Thoracic aorta (tissue), 2 donors: ENCODE measurements at places on chromosomes 6 and 20.

- DNase-seq: no peak
Measured at GRCh38 chr6:90835596-90836212, 248.8 kb upstream of the MAP3K7 start.

GRCh38 chr6:30818391-30818841, 65.9 kb upstream of the DDR1 start:
- no peak for DNase-seq

DNA sequence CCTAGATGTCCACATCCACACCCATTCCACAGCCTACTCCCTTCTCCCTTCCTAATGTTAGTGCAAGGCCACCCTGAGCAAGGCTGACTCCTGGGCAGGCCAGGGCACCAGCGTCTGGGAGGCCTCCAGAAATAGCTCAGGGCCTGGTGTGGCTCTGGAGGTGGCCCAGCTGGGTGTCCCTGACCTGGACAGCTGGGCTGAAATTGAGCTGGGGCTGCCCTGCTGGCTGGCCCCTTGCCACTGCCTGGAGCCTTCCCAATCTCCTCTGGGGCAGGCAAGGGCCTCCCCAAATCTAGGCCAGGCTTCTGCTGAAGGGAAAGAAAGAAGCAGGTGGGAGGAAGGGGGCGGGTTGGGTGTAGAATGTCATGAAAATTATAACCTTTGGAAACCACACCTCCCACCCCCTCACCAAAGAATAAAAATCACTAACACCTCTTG, 2.1 kb downstream of the FAM110A start:
- DNase-seq: no peak

- no peak for DNase-seq
Measured at GRCh38 chr6:4957521-4958231, 46.2 kb downstream of the RPP40 start.

DNA sequence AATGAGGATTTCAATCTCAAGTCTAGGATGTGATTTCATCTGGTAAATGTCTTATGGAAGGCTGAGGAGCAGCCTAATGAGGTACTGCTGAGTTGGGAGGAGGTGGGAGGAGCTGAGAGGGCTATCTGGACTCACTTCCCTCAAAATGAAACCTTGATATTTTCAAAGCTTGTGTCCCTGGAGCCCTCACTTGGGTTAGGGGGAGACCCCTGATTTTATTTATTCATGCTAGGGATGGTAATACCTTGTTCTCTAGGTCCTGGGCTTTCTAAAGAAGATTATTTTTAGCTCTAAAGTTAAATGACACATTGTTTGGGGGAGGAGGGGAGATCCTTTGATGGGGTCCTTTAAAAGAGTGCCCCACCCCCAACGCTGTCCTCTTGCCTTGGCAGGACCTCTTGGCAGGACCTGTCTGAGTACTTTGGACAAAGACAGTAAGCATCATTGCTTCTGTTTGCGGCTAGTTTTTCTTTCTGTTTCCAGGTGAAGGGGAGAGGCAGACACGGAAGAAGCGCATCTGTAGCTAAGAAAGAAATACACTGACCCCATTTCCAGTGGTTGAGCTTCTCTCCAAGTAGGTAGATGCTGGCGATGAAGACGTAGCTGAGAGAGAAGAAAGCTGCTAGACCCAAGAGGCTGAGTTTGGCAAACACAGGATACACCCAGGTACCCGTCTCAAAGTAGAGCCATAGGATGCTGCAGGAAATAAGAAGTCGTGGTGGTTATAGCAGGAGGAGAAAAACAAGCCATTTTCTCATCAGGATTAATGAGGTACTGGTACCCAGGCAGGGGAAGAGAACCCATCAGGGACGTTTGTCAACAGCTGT, 55.6 kb downstream of the ADTRP start:
- no peak for DNase-seq

- no peak for DNase-seq
Measured at GRCh38 chr20:24870881-24871280, 78.2 kb upstream of the CST7 start.

- DNase-seq: no peak
Measured at GRCh38 chr6:9233686-9234085, 798.3 kb upstream of the SLC35B3 start.

GRCh38 chr20:40763646-40764295, 74.7 kb upstream of the MAFB start:
- DNase-seq: peak; percentile 46

- no peak for DNase-seq
Measured at GRCh38 chr6:164827537-164827936, 481.9 kb downstream of the C6orf118 start.

GRCh38 chr6:37731888-37732287, 34.2 kb upstream of the MDGA1 start:
- no peak for DNase-seq

GRCh38 chr6:16841241-16841640, 80.0 kb upstream of the ATXN1 start:
- DNase-seq: no peak

DNA sequence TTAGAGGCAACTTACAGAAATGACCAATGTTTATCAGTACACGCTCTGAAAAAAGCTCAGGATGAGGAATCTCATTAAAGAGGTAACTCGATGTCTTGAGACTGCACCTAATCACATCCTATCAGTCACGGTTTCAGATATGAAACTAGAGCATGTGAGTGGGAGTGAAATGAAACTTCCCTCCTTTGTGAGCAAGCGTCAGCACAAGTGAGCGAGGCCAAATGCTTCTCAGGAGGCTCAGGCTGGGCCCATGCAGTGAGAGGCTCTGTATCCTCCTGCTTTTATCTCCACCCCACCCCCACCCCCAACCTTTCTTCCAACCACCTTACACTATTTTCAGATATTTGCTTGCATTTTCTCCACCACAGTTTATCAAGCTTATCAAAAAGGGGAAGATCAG, 140.8 kb upstream of the RIMS1 start:
- no peak for DNase-seq

DNA sequence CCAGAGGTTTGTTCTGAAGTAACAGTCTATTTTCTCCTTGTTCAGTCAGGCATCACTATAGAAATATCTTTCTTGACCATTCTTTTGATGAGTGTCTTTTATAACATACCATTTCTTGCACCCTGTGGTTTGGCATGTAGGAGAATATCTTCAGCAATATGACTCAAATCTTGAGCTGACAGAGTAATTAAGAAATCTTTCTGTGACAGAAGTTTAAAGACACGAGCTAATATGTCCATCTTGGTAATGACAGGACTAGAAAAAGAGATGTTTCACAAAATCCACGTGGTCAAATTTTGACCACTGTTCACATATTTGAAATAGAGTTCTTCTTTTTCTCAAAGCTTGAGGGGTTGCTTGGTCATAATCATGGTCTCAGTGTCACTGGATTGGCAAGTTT, 149.9 kb downstream of the MYB start:
- no peak for DNase-seq

DNA sequence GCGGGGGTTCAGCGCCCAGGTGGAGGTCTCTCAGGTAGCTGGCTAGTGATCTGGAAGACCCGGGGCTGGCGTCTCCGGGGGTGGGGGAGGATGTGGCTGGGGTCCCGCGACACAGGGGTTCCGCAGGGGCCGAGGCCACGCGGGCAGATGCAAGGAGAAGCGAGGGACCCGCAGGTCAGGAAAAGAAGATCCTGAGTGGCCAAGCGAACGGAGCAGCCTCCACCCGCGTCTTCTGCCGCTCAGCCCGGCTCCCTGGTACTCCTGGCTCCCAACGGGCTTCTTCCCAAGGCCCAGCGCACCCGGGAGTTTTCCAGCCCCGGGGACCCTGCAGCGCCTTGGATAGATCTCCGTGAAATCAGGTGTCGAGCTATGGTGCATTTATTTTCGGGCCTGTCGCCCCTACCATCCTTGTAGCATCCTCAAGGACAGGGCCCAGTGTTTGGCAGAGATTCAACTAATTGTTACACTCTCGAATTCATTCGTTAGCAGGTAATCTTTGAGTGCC, 682 bp upstream of the CHD6 start:
- no peak for DNase-seq

- DNase-seq: no peak
Measured at GRCh38 chr6:161272635-161273273, 1.1 kb downstream of the AGPAT4 start.
